ENCODE measurements at places on chromosomes 1 and 21. TPM values are rescaled to one million over a fixed set of nuclear protein-coding genes. Genes with fewer than 3 reads are reported as not detected.

Gene THEM5
- total RNA-seq = not detected

Gene MIXL1
- not detected for total RNA-seq

Gene ACOT11
- total RNA-seq = 1.0 TPM

Gene LRRC71
- not detected for total RNA-seq

Gene UQCRHL
- total RNA-seq = 2.2 TPM

Gene PKLR
- not detected for total RNA-seq

Gene TNNI3K
- total RNA-seq = 1.2 TPM

Gene HSD3B2
- not detected for total RNA-seq

Gene RHBDL2
- not detected for total RNA-seq

Gene FAM72B
- 22.9 TPM for total RNA-seq

DNA sequence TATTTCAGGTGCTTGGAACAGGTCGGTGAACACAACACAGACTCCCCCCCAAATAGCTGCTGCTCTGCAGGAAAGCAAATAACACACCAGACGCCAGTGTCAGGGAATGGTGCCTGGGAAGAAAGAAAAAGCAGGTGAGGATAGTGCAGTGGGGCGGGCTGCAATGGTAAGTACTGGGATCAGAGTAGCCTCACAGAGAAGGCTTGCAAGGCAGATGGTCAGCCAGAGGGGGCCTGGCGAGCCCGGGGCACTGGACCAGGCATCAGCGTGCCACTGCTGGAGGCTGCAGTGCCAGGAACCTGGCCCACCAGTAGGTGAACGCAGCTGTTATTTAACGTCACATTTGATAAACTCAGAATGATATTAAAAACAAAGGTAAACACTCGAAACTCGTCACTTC, 60.0 kb downstream of the POFUT2 start:
- no peak for ATAC-seq

- no peak for ATAC-seq
Observed at GRCh38 chr1:63635681-63636080, 42.5 kb downstream of the PGM1 start.

DNA sequence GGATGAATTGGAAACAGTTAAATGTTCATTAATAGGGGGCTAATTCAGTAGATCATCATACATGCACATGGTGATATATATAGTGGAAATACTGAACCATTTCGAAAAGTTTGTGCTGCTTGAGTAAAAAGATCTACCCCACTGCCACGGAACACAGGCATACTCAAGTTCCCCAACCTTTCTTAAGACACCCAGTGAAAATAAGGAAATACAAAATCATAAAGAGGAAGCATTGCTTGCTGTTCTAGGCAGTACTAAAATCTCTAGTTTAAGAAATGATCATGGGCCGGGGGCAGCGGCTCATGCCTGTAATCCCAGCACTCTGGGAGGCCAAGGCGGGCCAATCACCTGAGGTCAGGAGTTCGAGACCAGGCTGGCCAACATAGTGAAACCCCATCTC, 37.6 kb upstream of the KIRREL1 start:
- no peak for ATAC-seq

DNA sequence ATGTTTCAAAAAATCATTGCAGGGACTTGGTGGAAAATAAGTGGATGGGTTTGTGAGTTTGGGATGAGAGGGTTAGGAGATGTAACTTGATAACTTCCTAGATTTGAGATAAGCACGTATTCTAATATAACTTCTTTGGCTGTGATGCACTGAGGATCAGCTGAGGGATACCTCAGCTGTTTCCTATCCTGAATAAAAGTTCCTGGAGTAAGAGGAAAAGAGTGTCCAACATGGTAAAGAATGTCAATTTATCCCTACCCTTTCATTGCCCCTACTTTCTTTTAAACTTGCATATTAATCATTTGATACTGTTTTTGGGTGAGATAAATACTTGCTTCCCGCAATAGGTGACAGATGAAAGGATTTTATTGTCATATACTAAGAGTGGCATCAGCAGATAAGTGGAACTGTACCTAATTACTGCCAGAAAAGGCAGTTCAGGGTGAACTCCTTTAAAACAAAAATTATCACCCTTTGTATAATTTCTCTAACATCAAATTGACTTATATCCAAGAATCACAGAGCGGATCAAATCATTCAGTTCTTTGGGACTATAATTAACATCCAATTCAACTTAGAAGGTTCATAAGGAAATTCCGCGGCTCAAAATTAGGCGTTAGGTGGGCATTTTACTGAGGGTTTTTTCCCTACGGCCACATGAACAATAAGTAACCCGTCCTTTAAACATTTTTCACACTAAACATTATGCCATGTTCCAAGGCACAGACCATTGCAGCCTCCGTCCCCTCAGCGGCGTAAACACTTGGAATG, 1.4 kb upstream of the SUCO start:
- no peak for ATAC-seq

DNA sequence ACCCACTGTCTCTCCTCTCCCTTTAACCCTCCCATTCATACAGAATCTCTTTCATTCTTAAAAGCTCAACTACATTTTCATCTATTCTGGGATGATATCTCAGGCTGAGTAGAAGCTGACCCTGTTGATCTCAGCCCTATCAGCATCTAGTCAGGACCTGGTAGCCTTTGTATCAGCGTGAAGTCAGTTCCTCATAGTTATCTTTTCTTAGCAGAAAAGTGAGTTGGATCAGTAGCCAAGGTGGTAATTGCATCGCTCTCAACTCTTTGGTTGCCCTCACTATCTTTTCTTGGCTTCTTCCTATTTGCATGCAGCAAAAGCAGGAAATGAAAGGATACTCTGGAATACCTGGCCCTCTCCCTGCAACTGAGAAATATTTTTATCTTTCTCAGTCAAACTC, 13.6 kb upstream of the GOLT1A start:
- no peak for ATAC-seq

- ATAC-seq = no peak
Observed at GRCh38 chr1:29802181-29803068, 566.1 kb downstream of the PTPRU start.

GRCh38 chr1:205210756-205211168, 740 bp downstream of the DSTYK start:
- peak; percentile 41 for ATAC-seq

GRCh38 chr1:6483017-6483760, 8.3 kb downstream of the PLEKHG5 start:
- ATAC-seq = no peak

GRCh38 chr1:8211883-8212579, 105.9 kb upstream of the SLC45A1 start:
- ATAC-seq = peak; percentile 83

GRCh38 chr21:38440746-38441145, 57.5 kb downstream of the ERG start:
- no peak for ATAC-seq

DNA sequence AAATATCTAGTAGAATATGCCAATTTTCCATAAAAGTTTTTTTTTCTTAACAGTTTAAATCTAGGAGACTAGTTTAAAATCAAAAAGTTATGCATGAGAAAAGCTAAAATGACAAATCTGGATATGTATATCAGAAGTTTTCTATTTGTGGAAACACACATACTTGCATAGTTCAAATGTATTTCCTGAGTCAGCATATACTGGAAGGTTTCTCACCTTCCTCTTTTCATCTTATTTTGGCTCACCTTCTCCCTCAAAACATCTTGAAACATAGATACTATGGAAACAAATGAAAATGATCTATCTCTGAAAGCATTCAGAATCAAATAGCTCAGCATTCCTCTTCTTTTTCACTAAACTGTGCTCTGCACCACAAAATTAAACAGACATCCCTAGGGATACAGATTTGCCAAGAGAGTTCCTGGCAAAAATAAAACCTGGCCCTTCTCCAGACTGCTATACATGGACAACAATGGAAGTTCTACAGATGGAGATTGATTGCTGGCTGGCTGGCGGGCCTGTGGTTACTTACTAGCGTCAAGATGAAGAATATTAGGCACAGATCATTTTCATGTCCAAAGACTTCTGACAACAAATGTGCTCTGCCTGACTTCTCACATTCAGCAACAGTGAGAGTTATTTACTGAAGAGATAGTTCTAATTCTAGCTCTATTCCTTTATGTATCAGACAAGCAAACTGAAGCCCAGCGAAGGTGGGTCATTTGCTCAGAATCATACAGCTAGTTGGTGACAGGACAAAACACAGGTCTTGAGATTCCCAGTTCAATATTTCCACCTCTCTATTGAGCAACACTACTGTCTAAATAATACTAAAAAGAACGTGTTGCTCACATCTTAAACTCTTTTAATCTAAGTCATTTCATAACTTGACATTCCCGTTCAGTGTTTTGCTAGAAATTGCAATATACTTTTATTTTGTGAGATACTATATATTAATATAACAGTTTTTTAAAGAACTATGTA, 26.6 kb downstream of the DIPK1A start:
- ATAC-seq = no peak

DNA sequence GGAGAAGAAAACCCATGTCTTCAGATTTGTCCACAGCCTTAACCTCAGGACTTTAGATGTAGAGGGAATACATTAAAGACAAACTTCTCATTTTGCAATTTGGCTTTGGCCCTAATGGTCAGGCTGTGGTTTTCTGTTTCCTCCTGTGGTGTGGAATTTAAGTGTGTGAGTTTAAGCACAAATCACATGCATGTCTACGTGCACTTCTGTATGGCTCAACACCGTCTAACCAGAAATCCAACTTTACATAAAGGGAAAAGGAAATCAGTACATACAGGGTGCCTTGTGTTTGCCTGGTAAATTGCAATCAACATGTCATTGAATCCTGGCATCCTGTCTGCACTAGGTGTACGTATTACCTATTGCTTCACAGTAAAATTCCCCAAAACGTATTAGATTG, 1.2 kb upstream of the ZNF124 start:
- ATAC-seq = no peak

DNA sequence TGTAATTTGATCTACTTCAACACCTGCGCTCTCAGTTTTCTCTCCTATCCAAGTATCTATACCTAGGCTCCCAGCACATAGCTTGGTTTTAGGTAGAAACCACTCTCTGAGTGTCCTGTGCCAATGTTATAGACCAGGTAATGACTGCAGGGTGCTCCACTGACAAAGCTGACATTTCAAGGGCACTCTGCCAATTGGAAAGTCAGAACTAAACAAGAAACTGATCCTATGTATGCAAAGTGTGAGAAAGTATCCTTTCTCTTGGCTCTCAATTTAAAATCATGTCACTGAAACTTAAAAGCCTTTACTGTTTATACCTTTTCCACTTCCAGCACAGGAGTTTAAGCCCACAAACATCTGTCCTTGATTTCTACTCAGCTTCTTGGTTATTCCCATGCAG, 45.0 kb upstream of the AIM2 start:
- ATAC-seq = peak; percentile 80

DNA sequence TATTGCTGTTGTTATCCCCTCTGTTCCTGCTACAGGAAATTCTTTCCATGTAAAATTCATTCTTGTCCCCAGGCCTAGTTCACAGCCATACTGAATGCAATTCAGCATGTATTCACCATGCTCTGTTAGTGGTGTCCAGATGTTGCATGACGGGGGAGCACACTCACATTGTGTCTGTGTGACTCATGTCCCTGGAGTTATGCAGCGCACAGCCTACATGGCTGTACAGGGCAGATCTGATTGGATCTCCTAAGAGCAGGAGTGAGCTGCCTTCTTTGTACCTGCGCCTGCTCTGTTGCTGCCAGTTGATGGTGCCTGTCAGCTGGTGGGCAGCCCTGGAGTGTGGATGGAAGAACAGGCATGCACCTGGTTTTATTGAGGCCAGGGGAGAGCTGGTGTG, 17.6 kb downstream of the HTR6 start:
- ATAC-seq = no peak

- peak; percentile 69 for ATAC-seq
Observed at GRCh38 chr21:34881839-34882371, 167.2 kb downstream of the RUNX1 start.

GRCh38 chr1:7104339-7104738, 319.1 kb downstream of the CAMTA1 start:
- ATAC-seq = no peak

Data from activated T-helper 17 cell treated with anti-CD3 and anti-CD28 coated beads, Interleukin-2, amount 50 U/mL, for 72 hours (primary cell).